ENCODE measurements at places on chromosomes 2 and 18. TPM values are rescaled to one million over a fixed set of nuclear protein-coding genes. Genes with fewer than 3 reads are reported as not detected.

The C2orf74 gene
- 4.7 TPM for total RNA-seq

The LIPG gene
- total RNA-seq = 17.4 TPM

The FARP2 gene
- total RNA-seq = 11.9 TPM

The ALPI gene
- 0.18 TPM for total RNA-seq

The GLB1L gene
- total RNA-seq = 7.6 TPM

The ORC4 gene
- 47.8 TPM for total RNA-seq

The UGT1A4 gene
- total RNA-seq = 0.21 TPM

The REEP1 gene
- 34.0 TPM for total RNA-seq

The DCAF17 gene
- 21.8 TPM for total RNA-seq

The RBM44 gene
- 0.28 TPM for total RNA-seq

The NEU2 gene
- total RNA-seq = 0.77 TPM

The GAREM1 gene
- 9.4 TPM for total RNA-seq

The ABHD1 gene
- 1.5 TPM for total RNA-seq

The NPPC gene
- 1.8 TPM for total RNA-seq

The PLGLB1 gene
- 2.7 TPM for total RNA-seq

The ADD2 gene
- total RNA-seq = 66.9 TPM

The STK17B gene
- total RNA-seq = 2.7 TPM

The FHOD3 gene
- total RNA-seq = 1.3 TPM

The AFG3L2 gene
- 69.6 TPM for total RNA-seq

The SCYGR3 gene
- not detected for total RNA-seq

The FAM237A gene
- 10.3 TPM for total RNA-seq

The CREB1 gene
- 42.4 TPM for total RNA-seq

The TLX2 gene
- total RNA-seq = 0.27 TPM

The ATL2 gene
- total RNA-seq = 51.9 TPM

The MEIS1 gene
- total RNA-seq = 161 TPM

The EHD3 gene
- 6.1 TPM for total RNA-seq

The CDH2 gene
- total RNA-seq = 175 TPM

The ST6GAL2 gene
- 10.3 TPM for total RNA-seq

The MARCHF4 gene
- total RNA-seq = 1.1 TPM

The CTAGE1 gene
- not detected for total RNA-seq

The ALLC gene
- total RNA-seq = 0.27 TPM

The SDC1 gene
- total RNA-seq = 20.7 TPM

The TMBIM1 gene
- 2.6 TPM for total RNA-seq

The EDAR gene
- 0.18 TPM for total RNA-seq

The CRYGC gene
- total RNA-seq = not detected

The ITPRIPL1 gene
- 3.4 TPM for total RNA-seq

The DQX1 gene
- 0.75 TPM for total RNA-seq

The MREG gene
- 2.9 TPM for total RNA-seq

The LYG2 gene
- not detected for total RNA-seq

The DIPK1C gene
- total RNA-seq = 0.47 TPM

The LYG1 gene
- total RNA-seq = 0.90 TPM

The AAMP gene
- 83.9 TPM for total RNA-seq

The CCDC148 gene
- total RNA-seq = 1.7 TPM

The GNLY gene
- 0.14 TPM for total RNA-seq

The C1QL2 gene
- 0.08 TPM for total RNA-seq

The C2orf66 gene
- 4.9 TPM for total RNA-seq

The THUMPD2 gene
- 52.5 TPM for total RNA-seq

The DLGAP1 gene
- 9.7 TPM for total RNA-seq

The HOXD11 gene
- 0.52 TPM for total RNA-seq

The ASTL gene
- not detected for total RNA-seq

The ACTR2 gene
- 102 TPM for total RNA-seq

The IL1F10 gene
- total RNA-seq = not detected
